BJ (cell line): ENCODE measurements at places on chromosomes 12 and 14. TPM values are rescaled to one million over a fixed set of nuclear protein-coding genes. Genes with fewer than 3 reads are reported as not detected.

The SSTR1 gene
- polyA plus RNA-seq = 42.2 and 55.9 TPM in 2 replicates

The HOXC5 gene
- 0.06 TPM in 1 of 2 replicates, not detected in the other for polyA plus RNA-seq

The SAV1 gene
- polyA plus RNA-seq = 10.4 and 19.5 TPM in 2 replicates

The NPFF gene
- not detected in 2 replicates for polyA plus RNA-seq

The EVL gene
- polyA plus RNA-seq = 14.2 and 18.6 TPM in 2 replicates

The DPY19L2 gene
- polyA plus RNA-seq = 2.2 and 3.8 TPM in 2 replicates

The POTEM gene
- polyA plus RNA-seq = not detected in 2 replicates

The WSCD2 gene
- polyA plus RNA-seq = not detected in 2 replicates

The PHC1 gene
- polyA plus RNA-seq = 20.9 and 26.7 TPM in 2 replicates

DNA sequence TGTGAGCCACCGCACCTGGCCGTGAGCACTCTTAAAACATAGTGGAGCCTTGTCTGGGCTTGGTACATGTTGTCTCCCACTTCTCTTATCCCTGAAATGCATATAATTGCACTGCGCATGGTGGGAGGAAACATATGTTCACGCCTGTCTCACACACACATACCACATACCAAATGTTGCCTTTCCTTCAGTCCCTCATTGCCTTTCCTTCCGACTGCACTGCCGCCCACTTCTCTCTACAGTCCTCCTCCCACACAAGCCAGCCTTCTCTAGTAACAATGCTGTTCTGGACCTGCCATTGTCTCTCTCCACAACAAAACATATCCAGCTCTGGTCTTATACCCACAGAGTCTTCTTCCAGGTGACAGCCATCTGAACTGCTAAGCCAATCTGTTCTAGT is 88.3 kb upstream of the PTHLH start:
- no peak for DNase-seq

GRCh38 chr14:105570482-105570881 is 44.1 kb downstream of the TMEM121 start:
- no peak for DNase-seq

DNA sequence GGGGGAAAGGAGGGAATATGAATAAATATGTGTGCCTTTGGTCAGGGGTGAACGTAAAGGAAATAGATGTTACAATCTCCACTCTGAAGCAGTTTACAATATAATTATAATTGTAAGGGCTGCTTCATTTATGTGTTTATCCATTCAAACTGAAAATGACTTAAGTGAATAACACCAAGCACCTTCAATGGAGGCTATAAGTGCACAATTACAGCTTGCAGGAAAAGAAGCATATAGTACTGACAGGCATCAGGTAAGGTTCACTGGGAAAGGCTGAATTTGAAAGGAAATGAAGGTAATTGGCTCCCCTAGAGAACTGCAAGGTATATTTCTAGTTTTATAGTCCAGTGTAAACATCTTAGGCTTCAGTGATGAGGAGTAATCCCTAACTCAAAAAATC is 192.7 kb downstream of the STXBP6 start:
- no peak for DNase-seq

- no peak for DNase-seq
Observed at GRCh38 chr12:123050331-123050831, 69.9 kb downstream of the ARL6IP4 start.

DNA sequence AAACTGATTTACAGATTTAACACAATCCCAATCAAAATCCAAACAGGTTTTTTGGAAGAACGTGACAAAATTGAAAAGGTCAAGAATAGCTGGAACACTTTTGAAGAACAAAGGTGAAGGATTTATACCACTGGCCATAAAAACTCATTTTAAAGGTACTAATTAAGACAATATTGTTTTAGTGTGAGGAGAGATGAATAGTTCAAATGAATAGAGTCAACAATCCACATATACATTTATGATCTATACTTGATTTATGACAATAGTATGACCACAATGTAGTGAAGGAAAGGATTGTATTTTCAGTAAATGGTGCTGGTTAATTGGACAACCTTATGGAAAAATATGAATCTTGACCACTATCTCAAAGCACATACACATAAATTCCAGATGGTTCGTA is 29.3 kb downstream of the CCDC175 start:
- no peak for DNase-seq

DNA sequence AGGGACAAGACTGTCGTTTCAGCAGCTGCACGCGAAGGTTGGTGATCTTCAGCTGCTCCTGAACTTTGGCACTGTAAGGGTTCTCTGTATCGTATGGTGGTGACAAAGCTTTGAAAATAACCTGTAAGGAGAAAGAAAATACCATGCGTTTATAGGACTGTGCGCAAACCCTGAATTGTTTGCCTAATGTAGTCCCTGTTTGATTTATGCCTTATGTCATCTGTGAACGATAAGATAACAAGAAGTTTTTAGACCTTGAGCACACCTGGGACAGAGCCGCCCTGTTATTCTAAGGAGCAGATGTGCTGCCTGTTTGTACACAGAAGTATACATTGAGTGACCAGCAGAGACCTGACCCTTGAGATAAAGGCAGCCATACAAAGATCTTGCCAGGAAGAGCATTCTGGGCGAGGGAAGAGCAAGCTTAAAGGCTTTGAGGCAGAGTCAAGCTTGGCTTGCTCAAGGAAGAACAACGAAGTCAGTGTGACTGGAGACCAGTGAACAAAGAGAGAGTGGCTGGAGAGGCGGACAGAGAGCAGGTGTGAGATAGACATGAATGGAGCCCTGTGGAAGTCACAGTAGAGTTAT is 52.4 kb downstream of the NTN4 start:
- DNase-seq = no peak

DNA sequence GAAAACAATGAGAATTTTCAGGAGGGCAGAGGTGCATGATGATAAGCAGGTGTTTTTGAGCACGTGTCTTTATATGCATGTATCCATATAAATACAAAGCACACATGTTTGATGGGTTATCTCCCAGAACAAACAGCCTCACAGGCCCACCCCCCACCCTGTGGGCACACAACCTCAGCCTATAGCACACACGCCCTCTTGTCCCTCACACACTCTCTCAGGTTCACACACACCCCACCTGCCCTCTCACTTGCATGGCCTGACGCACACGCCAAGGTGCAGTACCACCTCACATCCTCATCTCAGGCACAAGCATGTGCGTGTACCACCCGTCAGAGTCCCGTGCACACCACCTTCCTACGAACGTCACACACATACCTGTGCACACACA is 8.6 kb upstream of the KRT8 start:
- no peak for DNase-seq

DNA sequence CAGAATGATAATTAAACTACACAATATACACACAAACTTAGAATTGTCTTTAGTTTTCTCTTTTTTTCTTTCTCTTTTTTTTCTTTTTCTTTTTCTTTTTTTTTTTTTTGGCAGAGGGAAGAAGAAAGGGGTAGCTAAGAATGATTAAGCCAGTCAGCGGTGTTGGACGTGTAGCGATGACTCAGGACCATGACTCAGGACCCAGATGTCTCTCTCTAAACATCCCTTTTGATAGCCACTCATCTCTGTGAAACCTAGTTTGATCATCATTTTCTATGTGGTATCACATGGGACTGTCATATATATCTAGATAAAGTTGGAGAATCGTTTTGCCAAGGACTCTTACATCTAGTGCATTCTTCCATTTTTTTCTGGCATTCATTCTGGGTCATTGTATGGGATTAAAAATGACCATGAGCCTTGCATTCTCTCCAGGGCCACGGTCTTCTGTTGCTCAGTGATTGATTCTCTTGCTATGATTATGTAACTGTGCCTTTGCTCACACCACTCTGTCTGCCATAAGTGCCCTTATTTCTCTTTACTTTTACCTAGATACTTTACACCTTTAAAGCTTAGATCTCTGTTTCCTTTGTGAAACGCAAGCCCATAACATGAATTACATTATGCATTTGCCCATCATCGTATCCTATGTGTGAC is 26.6 kb upstream of the NRXN3 start:
- no peak for DNase-seq

DNA sequence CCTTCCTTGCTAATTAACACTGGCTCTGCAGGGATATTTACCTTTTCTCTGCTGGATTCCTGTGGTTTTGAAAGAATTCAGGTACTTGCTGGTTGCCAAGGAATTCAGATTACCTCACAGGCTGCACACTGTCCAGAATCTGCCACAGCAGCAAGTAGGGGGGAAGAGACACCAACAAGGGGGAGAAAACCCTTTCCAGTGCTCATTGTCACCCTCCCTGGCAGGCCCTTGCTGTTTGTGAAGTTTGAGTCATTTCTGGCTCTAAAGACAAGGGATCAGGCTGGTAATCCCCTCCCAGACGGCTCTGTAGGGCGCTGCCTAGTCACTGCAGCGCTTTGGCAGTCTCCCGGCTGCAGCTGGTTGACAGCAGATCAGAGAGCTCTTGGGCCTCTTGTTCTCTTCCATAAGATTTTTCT is 50.8 kb downstream of the TTLL5 start:
- DNase-seq = peak; percentile 42

GRCh38 chr14:30204431-30204980 is 276.9 kb upstream of the PRKD1 start:
- DNase-seq = no peak

- peak; percentile 58 for DNase-seq
Observed at GRCh38 chr12:91274916-91275315, 92.3 kb upstream of the DCN start.

- no peak for DNase-seq
Observed at GRCh38 chr14:71201840-71202239, 294.6 kb downstream of the PCNX1 start.

DNA sequence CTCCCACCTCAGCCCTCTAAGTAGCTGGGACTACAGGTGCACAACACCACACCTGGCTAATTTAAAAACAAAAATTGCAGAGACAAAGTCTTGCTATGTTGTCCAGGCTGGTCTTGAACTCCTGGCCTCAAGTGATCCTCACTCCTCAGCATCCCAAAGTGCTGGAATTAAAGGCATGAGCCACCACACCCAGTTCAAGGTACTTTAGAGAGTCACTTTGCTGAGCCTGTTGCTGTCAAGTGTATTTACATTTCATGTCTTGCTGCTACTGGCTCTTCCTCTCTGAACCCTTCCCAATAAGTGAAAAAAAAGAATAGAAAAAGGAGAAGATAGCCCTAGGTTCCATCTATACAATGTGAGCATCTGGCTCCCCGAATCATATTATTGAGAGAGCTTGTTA is 38.4 kb downstream of the SLCO1A2 start:
- no peak for DNase-seq

- DNase-seq = no peak
Observed at GRCh38 chr14:102325791-102326345, 6.3 kb downstream of the ZNF839 start.

GRCh38 chr14:59166258-59166657 is 22.2 kb upstream of the DAAM1 start:
- DNase-seq = no peak
